ENCODE measurements at places on chromosomes 11 and 22. TPM values are rescaled to one million over a fixed set of nuclear protein-coding genes. Genes with fewer than 3 reads are reported as not detected.

DNA sequence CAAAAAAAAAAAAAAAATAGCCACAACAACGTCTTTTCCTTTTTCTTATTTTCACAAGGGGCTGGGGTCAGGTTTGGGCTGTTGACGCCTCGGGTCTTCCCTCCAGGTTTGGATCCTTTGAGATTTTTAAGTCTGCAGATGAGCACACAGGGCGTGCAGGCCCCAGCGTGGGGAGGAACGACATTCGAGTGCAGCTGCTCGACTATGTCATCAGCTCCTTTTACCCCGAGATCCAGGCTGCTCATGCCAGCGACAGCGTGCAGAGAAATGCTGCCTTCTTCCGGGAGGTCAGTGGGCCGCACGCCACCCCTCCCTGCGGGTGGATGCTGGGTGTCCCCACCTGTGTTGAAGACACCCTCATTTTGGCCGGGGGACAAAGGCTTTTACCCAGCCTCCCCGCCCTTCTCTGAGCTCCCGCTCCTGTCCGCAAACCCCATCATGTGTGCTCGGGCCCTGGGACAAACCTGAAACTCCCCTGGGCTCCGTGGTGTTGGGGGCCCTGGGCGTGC lies 7.7 kb downstream of the SELENOO start:
- DNase-seq = no peak

GRCh38 chr22:23245799-23246136 lies 65.5 kb downstream of the BCR start:
- no peak for DNase-seq

DNA sequence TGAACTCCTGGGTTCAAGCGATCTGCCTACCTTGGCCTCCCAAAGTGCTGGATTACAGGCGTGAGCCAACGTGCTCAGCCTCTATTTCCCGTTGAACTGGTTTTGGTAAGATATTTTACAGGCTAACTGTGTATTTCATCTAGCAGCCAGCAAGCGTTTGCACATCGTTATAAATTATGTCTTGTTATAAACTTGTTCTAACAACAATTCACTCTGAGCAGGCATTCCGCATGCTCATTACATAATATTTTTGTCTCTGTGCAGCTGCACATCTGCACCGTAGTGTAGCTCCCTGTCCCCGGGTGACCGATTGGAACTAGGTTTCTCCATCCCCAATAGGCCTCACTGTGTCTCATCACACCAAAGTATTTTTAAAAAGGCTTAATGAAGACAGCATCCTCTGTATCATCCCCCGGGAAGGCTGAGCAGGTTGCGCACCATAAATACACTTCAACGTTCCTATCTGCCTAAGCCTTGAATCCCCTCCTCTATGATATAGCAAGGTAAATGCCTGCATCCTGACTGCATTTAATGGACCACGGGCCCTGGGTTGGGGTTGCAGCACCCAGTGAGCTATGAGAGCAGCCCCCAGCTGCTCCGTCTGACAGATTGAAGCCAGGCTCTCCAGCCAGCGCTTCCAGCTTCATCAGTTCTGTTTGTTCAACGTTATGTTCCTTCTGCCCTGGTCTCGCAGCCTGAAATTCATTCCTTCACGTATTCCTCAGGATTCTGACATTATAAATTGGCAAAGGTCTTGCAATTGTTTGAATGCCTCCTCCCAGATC lies 47.7 kb downstream of the TST start:
- no peak for DNase-seq

- DNase-seq = no peak
Measured at GRCh38 chr11:71131861-71132260, 120.5 kb downstream of the SHANK2 start.

GRCh38 chr22:38844315-38845003 lies 631 bp upstream of the NPTXR start:
- DNase-seq = no peak

DNA sequence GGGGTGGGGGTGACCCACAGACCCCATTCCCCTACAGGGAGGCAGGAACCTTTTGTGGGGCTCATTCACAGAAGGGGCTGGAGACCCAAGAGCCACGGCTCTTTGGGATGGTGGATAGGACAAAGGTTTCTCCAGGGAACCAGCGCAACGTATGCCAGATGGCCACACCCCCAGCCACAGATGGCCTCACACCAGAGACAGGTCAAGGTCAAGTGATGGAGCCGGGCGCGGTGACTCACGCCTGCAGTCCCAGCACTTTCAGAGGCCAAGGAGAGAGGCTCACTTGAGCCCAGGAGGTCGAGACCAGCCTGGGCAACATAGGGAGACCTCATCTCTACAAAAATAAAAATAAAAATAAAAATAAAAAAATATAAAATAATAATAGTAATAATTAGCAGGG lies 17.1 kb upstream of the BRSK2 start:
- no peak for DNase-seq

- DNase-seq = no peak
Measured at GRCh38 chr11:116792869-116793771, 1.4 kb upstream of the APOA5 start.

DNA sequence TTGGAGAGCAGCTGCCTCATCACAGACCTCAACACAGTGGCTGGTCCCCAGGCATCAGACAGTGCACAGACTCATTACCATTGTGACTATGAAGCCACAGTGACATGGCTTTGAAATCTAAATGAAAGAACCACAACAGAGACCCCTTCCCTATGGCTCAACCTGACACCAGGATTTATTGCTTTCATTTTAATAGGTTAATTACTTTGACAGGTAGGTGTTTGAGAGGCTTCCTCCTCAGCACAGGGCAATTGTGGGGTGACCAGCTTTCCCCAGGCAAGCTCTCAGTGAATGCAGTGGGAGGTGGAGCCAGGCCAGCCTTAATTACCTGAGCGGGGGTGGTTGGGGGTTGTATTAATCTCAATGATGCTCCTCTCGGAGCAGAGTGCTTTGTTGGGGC lies 102.3 kb downstream of the CHST1 start:
- DNase-seq = no peak

GRCh38 chr22:29757096-29757495 lies 9.7 kb downstream of the ZMAT5 start:
- no peak for DNase-seq

DNA sequence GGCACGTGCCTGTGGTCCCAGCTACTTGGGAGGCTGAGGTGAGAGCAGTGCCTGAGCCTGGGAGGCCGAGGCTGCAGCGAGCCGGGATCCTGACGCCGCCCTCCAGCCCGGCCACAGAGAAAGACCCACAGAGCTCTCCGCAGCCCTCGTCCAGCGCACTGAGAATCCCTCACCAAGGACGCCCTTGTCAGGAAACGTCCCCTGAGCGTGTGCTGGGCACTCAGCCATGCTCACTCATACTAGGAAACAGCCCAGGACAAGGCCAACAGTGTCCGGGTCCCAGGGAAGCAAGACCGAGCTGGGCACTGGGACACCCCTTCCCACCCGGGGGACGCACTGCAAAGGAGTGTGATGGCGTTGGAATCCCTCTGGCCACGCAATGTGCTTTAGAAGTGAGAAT lies 14.5 kb downstream of the DEAF1 start:
- no peak for DNase-seq

DNA sequence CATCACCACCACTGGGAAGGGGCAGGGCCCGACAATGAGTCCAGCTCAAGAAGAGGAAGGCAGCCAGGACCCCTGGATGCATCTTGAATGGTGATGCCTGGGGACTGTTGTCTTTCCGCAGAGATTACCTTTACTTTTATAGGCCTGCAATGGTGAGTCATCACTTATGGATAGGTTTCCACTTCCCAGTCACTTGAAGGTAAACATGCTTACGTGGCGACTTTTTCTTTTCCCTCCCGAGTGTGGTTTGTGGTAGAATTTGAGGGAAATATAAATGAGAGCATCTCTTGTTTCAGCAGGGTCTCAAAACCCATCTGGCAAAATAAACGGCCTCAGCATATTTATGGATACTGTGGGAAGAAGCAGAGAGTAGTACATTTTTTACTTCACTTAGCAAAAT lies at the start of gene MMP13:
Gene MMP13, minus strand, starts transcription at position 109 of the 400 bp plus-strand sequence. Its CDS starts 27 bp downstream, at position 82.
- DNase-seq = no peak

The XKR3 gene
- not detected for total RNA-seq

The MMP11 gene
- 0.55 TPM for total RNA-seq

The SLC22A9 gene
- total RNA-seq = not detected
